ENCODE measurements at places on chromosomes 1 and 21. TPM values are rescaled to one million over a fixed set of nuclear protein-coding genes. Genes with fewer than 3 reads are reported as not detected.

Gene CENPL
- total RNA-seq: 12.6 TPM

Gene ERG
- total RNA-seq: 8.6 TPM

Gene SLC5A9
- total RNA-seq: not detected

Gene SLC35F3
- total RNA-seq: 0.72 TPM

Gene MR1
- 8.4 TPM for total RNA-seq

Gene SYCP1
- total RNA-seq: not detected

Gene CD34
- total RNA-seq: 57.5 TPM

Gene FCER1A
- 3.4 TPM for total RNA-seq

Measured in tongue (tissue), 3 donors.